ENCODE measurements at places on chromosomes 7 and 10.

- DNase-seq = no peak
These were observed 264.1 kb upstream of the DGKB start for GRCh38 chr7:15166620-15167019.

DNA sequence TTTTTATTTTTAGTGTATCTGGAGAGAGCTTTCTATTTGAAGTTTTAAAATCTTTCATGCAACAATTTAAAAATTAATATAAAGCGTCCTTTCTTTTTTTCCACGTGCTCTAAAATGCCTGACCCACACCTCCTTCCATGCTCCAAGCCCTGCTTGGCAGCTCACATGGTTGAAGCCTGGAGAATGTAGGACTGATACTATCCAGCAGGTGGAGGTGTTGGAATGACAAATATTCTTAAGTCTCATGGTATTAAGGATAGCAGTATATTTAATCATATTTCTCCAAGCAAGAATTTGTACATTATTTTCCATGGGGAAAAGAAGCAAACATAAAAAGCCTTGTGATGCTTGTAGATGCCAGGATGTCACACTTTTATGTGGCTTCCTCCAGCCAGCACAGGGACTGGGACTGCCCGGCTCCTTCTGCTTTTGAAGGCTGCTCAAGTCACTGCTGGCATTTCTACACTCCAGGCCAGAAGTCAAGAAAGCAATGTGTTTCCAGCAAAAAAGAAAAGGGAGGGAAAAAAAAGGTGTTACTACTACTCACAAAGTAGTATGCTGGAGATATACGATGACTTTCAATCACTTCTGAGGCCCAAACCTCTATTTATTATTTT lies 49.7 kb downstream of the BZW2 start:
- DNase-seq = peak; percentile 78

- no peak for DNase-seq
These were observed 4.9 kb upstream of the ELN start for GRCh38 chr7:74023092-74023536.

DNA sequence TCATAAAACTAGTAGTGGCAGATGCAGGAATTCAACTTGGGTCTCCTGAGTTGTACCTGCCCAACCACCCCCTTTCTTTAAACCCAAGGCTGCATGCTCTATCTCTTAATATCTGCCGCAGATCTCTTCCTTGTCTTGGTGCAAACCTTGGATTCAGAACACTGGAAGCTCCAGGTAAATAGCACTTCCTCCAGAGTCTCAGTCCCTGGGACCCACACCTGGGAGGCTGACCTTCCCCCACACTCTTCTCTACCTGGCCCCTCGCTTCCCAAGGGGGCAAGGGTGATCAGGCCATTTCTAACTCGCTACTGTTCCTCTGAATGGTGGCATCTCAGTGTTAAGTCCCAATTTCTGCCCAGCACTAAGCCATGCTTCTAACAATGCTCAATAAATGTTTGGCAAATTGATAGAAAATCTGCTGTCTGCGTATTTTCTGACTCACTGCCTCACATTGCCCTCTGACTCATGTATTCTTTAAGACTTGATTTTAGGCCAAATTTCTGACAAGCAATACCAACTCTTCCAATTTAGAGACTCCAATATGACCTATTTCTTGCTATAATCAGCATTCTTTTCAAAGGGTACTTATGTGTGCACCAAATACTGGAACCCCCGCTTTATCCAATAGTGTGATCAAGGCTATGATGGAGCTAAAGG lies 68.0 kb upstream of the PPP1R3C start:
- no peak for DNase-seq

GRCh38 chr7:2632733-2633537 lies 1.1 kb downstream of the TTYH3 start:
- DNase-seq = peak; percentile 67

DNA sequence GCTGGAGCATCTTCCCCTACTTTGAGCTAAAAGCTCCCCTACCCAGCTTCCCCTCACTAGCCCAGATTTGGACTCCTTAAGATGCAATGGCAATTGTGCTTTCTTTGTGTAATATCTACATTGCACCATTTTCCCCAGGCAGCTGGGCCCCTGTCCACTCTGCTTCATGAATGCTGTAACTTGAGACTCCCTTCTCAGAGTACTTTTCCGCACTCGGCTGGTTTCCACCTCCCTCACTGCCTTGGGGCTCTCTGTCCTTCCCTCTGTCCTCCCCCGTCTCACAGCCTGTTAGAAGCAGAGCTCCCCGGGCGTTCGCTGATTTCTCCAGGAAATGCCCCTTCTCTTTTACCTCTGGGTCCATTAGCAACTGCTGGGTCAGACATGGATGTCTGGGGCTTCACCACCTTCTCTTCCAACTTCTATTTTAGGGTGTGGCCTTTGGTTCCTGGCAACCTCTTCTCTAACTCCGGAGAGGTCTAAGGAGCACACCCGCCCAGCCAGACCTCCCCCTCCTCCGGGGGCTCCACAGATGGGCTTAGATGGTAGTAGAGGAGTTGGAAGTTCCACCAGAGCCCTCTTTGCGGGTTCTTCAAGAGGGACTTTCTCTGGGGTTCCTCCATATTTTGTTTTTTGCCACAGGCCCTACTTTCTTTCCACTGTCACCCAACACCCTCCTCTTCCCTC lies 2.9 kb upstream of the TMEM72 start:
- peak; percentile 85 for DNase-seq

DNA sequence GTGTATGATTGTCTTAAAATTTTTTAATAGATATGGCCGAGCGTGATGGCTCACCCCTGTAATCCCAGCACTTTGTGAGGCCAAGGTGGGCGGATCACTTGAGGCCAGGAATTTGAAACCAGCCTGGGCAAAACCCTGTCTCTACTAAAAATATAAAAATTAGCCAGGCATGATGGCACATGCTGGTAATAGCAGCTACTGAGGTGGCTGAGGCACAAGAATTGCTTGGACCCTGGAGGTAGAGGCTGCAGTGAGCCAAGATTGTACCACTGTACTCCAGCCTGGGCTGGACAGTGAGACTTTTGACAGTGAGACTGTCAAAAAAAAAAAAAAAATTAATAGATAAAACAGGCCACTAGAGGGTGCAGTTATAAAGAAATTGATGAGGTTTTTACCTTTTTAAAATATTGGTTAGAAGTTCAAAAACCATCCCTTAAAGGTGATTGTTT lies 20.5 kb downstream of the NOM1 start:
- DNase-seq = no peak

DNA sequence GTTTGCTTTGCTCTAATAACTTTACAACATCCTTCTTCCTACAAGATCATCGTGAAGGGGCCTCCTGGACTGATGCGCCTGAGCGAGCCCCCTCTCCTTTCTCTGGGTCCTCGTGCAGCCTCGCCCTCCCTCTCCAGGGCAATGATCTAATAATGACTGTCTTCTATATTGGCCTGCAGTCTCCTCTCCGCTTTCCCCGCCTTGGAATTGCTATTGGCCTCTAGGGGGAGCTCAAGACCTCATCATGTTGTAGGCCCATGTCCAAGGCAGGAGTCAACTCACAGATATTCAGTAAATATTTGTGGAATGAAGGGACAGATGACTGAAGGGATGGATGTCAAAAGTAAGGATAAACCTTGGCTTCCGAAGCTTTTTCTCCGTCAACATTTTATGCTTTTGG lies 1180.3 kb downstream of the TYW1 start:
- DNase-seq = peak; percentile 83

All from cardiac muscle cell (in vitro differentiated cells and primary cell).